CD4-positive, alpha-beta T cell treated with Interleukin-2 at 100 ng/mL for 4 hours (primary cell): ENCODE measurements at places on chromosomes 5 and 9.
A peak's percentile ranks its signal among the peaks of the same experiment; 100 is the strongest.

GRCh38 chr9:20511686-20512085 lies 110.6 kb downstream of the MLLT3 start:
- DNase-seq = no peak

- peak; percentile 72 for DNase-seq
Measured at GRCh38 chr5:149959406-149960236, 937 bp upstream of the SLC26A2 start.

- no peak for DNase-seq
Measured at GRCh38 chr5:168784454-168784853, 205.3 kb upstream of the PANK3 start.

DNA sequence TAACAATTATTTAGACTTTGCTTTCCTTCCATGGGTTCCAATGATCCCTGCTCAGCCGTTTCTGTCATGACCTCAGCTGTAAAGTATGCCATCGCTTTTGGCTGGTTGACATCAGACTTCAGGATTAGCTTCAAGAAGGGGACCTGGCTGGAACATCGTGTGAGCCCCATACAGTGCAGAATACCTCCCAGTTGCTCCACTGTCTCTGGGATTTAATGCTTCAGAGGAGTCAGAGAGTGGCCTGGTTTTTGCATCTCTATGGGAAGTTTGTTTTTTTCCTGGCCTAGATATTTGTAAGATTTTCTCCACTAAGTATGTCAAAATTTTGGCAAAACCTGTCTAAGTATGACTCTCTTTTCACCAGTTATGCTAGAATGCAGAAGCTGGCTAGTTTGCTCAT lies 216.9 kb downstream of the GABBR2 start:
- no peak for DNase-seq

GRCh38 chr5:35061211-35061770 lies 13.5 kb upstream of the AGXT2 start:
- DNase-seq = no peak

DNA sequence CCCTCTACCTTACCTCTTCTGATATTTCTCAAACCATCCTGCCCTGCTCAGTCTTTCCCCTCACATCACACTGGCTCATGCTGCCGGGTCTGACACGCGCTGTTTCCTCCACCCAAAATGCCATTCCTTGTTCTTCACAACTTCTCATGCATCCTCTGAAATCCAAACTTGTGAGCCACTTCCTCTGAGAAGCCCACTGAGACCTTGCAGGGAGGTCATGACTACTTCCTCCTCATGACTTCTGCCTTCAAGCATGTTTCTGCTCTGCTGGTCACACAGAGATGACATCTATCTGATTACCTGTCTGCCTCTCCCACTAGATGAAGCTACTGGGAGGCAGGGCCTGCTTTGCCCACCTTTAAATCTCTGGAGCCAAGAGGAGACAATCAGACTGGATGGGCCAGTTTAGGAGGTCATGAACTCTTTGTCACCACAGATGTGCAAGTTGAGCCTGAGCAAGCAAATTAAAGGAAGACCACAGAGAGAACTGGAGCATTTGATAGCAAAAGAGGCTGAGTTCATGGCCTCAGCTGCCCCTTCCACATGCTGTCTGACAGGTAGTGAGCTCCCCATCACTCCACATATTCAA lies 119.8 kb upstream of the TBC1D2 start:
- DNase-seq = no peak

GRCh38 chr9:114829574-114830440 lies 24.0 kb upstream of the TNFSF15 start:
- no peak for DNase-seq

DNA sequence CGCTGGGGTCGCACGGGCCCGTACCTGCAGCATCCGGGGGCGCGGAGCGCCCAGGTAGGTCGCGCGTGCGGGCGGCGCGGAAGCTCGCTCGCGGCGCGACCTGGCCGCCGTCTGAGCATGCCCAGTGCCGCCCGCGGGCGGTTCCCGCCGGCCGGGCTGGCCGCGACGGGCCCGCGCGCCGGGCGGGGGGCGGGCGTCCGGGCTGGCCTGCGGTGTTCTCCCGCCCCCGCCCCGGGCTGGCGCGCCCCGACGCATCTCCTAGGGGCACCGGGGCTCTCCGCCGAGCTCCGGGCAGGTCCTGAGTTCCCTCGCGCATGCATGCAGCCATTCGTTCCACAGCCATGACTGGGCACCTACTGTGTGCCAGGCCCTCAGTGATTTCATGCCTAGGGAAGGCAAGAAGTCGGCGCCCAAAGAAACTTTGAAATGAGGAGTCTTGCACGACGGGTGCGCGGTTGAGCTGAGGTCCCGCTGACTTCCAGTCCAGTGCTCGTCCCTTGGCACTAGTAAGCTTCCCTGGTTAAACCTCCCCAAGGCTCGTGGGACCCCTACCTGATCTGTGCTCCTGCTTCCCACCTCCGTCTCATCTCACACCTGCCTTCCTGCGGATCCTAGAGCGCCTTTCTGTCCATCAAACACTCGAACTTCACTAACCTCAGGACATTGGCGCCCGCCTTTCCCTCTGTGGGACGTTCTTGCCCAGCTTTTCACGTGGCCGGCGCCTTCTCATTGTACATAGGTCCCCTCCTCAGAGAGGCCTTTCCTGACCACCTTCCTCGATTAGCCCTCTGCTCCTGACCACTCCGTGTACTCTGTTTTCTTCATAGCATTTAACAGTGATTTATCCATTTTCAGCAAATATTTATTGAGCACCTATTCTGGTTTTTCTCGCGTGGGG lies at the start of gene PTPN3:
Gene PTPN3 (minus strand): TSS at position 113 of the 898 bp plus-strand sequence. CDS start 34,873 bp downstream, outside the sequence.
- no peak for DNase-seq

DNA sequence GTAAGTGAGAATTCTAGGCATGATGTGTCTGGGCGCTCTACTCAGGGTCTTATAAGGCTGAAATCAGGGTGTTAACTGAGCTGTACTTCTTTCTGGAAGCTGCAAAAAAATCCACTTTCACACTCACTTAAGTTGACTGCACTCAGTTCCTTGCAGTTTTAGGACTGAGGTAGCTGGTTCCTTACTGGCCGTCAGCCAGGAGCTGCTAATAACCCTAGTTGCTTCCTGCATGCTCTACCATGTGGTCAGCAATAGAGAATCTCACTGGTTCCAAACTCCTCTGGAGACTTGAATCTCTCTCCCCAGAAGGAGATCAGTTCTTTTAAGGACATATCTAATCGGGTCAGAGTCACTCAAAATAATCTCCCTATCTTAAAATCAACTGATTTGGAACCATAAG lies 911.2 kb downstream of the EFNA5 start:
- DNase-seq = no peak

GRCh38 chr9:135879237-135879601 lies 28.1 kb downstream of the CAMSAP1 start:
- DNase-seq = no peak

DNA sequence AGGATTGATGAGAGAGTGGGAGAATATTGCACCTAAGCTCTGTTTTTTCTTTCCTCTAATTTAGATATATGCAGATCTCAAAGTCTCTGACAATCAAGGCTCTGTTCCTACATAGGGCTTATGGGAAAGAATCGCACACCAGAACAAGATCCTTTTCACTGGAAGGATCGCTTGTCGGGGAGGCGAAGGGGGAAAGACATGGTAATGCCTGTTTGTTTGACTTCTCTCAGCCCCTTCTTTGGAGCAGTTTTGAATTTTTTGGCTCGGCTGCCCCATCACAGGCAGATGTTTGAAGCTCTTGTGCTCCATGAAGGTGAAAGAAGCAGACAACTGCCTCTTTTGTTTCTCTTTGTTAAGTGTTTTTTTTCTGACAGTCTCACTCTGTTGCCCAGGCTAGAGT lies 599.9 kb upstream of the ZNF608 start:
- DNase-seq = no peak

DNA sequence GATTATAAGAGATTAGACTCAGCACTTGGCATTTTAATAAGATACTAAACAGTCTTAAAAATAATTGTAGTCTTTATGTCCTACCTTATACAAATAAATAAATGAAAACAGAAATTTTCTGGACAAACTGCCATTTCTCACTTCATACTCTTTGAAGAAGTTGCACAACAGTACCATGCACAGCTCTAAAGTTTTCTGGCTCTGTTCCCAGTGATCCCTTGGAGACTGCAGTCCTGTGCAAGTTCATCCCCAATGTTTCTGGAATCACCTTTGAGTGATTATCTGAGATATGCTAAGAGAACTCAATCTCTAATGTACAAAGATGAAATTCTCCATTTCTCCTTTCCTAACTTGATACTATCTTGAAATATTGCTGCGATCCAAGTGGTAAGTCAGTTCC lies 330.4 kb upstream of the EDIL3 start:
- no peak for DNase-seq

DNA sequence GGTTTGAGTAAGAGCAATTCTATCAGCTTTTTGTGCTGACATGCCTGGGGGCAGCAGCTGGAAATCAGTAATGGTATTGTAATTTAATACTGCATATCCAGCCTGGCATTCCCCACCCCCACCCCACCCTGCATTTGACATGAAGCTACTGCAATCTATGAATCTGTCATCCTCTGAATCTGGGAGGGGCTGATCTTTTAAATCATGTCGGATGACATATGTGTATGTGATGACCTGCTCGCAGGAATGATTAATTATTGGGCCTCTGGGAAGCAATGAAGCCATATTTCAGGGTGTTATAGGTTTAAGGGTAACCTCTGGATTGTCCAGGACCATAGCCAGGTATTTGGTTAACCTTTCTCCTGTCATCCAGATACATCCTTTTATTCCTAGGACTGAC lies 64.6 kb upstream of the RASGRF2 start:
- no peak for DNase-seq

DNA sequence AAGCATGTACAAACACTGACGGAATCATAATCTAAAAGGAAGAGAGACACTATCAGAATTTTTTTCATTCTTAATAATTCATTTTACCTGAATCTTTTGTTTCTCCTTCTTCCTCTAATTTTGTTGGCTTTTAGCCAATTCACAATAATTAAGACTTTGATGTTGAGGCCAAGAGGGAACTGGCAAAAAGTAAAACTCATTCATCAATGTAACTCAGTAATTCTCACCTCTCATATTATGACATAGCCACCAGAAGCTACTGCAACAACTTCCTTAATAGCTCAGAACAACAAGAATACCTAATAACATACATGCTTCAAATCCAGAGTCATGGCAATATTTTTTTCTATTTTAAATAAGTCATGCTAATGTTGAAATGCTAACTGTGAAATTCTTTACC lies 64.5 kb downstream of the MCTP1 start:
- no peak for DNase-seq

DNA sequence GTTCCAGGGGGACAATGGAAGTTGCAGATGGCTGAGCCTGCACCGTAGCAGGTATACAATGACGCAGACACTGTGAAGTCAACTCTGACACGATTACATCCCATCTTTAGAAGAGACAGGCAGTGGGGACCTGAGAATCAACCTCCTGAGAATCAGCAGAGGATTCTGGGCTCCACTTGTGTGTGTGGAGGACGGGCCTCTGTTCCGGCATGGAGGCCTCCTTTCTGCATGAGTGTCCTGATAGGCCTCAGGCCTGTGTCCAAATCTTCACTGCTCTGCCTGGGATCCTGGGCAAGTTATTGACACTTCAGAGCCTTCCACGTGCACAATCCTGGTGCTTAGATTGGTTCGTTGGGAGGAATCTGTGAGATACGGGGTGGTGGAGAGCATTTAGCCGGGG lies 151.2 kb upstream of the COL5A1 start:
- DNase-seq = no peak

DNA sequence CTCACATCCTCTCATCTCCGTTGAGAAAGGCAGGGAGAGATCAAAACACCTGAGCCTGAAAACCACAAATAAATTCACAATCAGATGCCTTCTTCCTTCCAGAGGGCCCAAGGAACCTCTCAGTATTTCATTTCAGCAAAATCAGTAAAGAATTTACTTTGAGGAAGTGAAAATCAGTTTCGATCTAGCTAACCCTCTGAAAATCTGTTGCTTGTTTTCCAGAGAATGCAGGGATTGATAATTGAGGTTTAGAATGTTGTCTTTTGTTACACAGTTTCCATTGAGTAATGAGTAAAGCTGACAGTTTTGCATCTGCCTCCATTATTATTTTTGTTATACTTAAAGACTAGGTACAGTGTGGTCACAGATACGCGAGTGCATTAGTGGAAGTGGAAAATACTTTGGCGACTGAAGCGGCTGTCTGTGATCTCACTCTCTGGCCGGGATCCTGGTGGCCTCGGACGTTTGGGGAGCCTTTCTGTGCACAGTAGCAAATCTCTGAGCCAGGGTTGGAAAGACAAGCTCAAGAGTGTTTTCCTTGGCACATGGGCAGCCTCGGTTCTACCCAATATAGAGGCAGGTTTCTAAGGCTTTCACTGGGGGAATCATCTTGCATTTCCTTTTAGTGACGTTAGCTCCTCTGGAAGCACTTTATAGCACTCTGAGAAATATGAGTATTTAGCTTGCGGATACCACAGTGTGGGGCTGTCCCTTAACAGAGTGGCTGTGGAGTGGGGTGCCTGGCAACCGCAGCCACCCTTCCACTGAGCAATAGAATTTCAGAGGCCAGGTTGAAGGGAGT lies 32.2 kb upstream of the ANGPTL2 start:
- no peak for DNase-seq

DNA sequence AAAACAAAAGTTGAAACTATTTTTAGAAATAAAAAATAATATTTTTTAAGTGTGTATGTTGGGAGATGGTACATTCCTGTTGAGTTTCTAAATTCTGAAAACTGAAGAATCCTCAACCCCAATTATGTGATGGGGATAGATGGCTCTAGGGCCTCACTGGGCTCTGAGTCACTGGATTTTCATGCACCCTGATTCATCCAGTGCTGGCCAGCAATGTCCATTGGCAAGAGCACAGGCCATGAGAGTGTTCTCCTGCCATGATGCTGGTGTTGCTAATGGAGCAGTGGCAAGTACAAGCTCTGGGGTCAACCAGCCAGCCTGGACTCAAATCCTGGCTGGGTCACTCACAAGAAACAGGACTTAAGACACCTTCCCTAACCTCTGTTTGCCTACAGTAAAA lies 23.3 kb downstream of the SMIM23 start:
- DNase-seq = no peak
